Hair follicular keratinocyte (primary cell): ENCODE measurements at places on chromosomes 1 and 21. TPM values are rescaled to one million over a fixed set of nuclear protein-coding genes. Genes with fewer than 3 reads are reported as not detected.

MYOG gene
- total RNA-seq: not detected in 2 replicates

ATP6V1G3 gene
- not detected in 2 replicates for total RNA-seq

RPE65 gene
- total RNA-seq: not detected in 2 replicates

SEC16B gene
- 0.72 and 0.78 TPM in 2 replicates for total RNA-seq

WDR3 gene
- 9.1 and 19.9 TPM in 2 replicates for total RNA-seq

PLD5 gene
- 3.3 and 10.5 TPM in 2 replicates for total RNA-seq

NPPA gene
- not detected in 2 replicates for total RNA-seq

CLCA4 gene
- 0.15 and 0.16 TPM in 2 replicates for total RNA-seq

FCRL2 gene
- total RNA-seq: not detected in 2 replicates

ANKRD35 gene
- 0.15 TPM in 1 of 2 replicates, not detected in the other for total RNA-seq

C4BPB gene
- not detected in 2 replicates for total RNA-seq

SERINC2 gene
- total RNA-seq: 362 and 491 TPM in 2 replicates

IKBKE gene
- 11.7 and 12.8 TPM in 2 replicates for total RNA-seq

CNR2 gene
- not detected in 2 replicates for total RNA-seq

VAMP3 gene
- total RNA-seq: 99.3 and 121 TPM in 2 replicates

SMPDL3B gene
- total RNA-seq: 0.91 and 1.4 TPM in 2 replicates

DNAI4 gene
- 0.78 and 1.6 TPM in 2 replicates for total RNA-seq

DIRAS3 gene
- not detected in 2 replicates for total RNA-seq

SPRR5 gene
- 0.31 TPM in 1 of 2 replicates, not detected in the other for total RNA-seq

CAMK2N1 gene
- 18.5 and 26.4 TPM in 2 replicates for total RNA-seq

KIAA1614 gene
- total RNA-seq: 1.3 and 3.4 TPM in 2 replicates

SUSD4 gene
- total RNA-seq: 0.47 and 2.9 TPM in 2 replicates

SRSF4 gene
- 47.8 and 50.0 TPM in 2 replicates for total RNA-seq

C4BPA gene
- not detected in 2 replicates for total RNA-seq

RAP1GAP gene
- total RNA-seq: 0.23 and 0.95 TPM in 2 replicates

SLC2A1 gene
- 509 and 629 TPM in 2 replicates for total RNA-seq

HOOK1 gene
- total RNA-seq: 5.0 and 5.2 TPM in 2 replicates

GJB3 gene
- total RNA-seq: 225 and 274 TPM in 2 replicates

RRP1B gene
- total RNA-seq: 26.0 and 37.7 TPM in 2 replicates

ZMYM1 gene
- 15.3 and 18.4 TPM in 2 replicates for total RNA-seq

CRYAA gene
- total RNA-seq: not detected in 2 replicates

KRTAP19-3 gene
- not detected in 2 replicates for total RNA-seq

ANGPTL7 gene
- 0.08 TPM in 1 of 2 replicates, not detected in the other for total RNA-seq

PRDX6 gene
- 201 and 244 TPM in 2 replicates for total RNA-seq

NR1I3 gene
- total RNA-seq: not detected in 2 replicates

PADI2 gene
- not detected in 2 replicates for total RNA-seq

LENEP gene
- total RNA-seq: not detected in 2 replicates

TNFSF4 gene
- total RNA-seq: 0.15 and 0.62 TPM in 2 replicates

LAD1 gene
- 140 and 142 TPM in 2 replicates for total RNA-seq

EVA1C gene
- 8.4 and 21.5 TPM in 2 replicates for total RNA-seq

TLR5 gene
- 0.08 and 0.27 TPM in 2 replicates for total RNA-seq

TP73 gene
- total RNA-seq: 0.55 and 2.1 TPM in 2 replicates

OR2T35 gene
- not detected in 2 replicates for total RNA-seq

PRR9 gene
- not detected in 2 replicates for total RNA-seq

SFT2D2 gene
- 22.5 and 25.5 TPM in 2 replicates for total RNA-seq
